Tongue (tissue), 3 donors: ENCODE measurements at places on chromosomes 12 and 14. TPM values are rescaled to one million over a fixed set of nuclear protein-coding genes. Genes with fewer than 3 reads are reported as not detected.

The CMA1 gene
- not detected for total RNA-seq

- DNase-seq, result no peak
These were observed 7.5 kb downstream of the PTPN6 start for GRCh38 chr12:6958609-6959057.

GRCh38 chr12:130288691-130289090 is 49.0 kb upstream of the PIWIL1 start:
- peak; percentile 69 for DNase-seq

The CD27 gene
- total RNA-seq, result 0.31 TPM

The NPAS3 gene
- total RNA-seq, result 4.4 TPM

GRCh38 chr12:66999141-66999540 is 270.0 kb upstream of the CAND1 start:
- DNase-seq, result no peak

The CLEC7A gene
- total RNA-seq, result 3.6 TPM

- no peak for DNase-seq
These were observed 153.9 kb downstream of the PIK3C2G start for GRCh38 chr12:18415227-18415626.

DNA sequence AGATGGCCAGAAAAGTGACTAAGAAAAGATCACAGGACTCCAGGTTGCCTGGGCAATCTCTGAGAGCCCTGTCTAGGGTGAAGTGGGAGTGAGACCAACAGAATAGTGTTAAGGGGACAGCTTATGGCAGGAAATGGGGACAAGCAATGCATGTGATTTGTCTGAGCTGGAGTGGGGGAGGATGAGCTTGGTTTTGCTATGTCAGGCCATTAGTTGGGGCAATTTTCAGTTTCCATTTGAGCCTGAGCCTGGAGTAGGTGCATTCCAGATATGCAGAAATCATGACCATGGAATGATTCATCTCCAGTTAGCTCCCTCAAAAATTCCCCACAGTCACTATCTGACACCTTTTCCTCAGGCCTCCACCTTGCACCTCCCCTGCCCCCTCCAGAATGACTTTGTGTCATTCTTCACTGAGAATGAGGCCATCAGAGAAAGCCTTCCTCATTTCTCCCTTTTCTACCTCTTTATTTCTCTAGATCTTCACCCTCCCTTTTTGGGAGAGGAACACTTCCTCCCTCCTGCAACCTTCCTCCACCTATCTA is 150.9 kb upstream of the PLEKHG7 start:
- no peak for DNase-seq

DNA sequence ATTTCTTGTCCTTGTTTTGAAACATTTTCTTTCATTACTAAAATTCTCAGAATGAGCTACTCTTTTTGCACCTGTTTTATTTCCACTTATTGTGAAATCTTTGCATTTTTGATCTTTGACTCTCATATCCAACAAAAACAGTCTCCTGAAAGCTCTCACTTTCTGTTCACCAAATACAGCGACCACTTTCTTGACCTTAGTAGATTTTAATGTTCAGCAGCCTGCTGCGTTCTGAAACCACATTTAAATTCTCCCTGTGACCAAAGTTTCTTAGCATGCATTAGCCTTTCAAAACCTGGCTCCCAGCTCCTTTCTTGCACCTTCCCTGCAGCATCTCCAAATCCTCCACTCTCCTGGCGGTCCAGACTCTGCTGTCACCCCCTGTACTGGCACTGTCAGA is 404.4 kb upstream of the PDE3A start:
- no peak for DNase-seq

The OASL gene
- 0.31 TPM for total RNA-seq

The MMP17 gene
- total RNA-seq, result 6.8 TPM

GRCh38 chr12:73308747-73309146 is 1036.6 kb downstream of the TRHDE start:
- no peak for DNase-seq

DNA sequence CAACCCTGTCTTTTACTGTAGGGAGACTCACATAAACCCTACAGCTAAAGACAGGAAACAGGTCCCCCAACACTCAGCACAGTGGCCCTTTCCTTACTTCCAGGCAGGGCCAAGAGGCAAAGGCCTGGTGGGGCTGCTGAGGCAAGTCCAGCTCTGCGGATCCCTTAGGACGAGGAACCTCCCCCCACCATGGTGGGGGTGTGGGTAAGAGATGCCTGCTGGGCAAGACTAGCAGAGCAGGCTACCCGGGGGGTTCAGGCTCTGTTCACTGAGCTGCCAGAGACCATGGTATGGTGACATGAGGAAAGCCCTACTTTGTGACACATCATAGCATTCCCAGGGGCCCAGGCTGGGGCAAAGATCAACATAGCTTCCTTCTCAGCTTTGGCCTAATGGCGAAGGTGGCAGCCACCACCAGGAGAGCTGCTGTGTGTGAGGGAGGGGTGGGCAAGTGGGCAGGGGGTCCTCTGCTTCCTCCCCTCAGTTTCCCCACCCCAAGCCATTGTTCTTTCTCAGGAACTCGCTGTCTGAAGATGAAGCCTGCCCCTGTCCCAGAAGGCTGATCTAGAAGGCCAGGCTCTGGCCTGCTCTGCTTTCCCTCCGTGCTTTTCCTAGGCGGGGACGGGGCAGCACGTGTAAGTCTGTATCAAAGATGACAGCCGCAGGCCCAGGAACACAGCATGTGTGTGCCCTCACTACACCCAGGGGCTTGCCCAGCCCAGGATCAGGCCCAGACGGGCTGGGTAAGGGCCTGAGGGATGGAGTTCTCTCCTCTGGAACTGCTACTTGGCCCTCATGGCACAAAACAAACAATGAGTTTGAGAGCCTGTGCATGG is 10.1 kb upstream of the TINF2 start:
- DNase-seq, result no peak

DNA sequence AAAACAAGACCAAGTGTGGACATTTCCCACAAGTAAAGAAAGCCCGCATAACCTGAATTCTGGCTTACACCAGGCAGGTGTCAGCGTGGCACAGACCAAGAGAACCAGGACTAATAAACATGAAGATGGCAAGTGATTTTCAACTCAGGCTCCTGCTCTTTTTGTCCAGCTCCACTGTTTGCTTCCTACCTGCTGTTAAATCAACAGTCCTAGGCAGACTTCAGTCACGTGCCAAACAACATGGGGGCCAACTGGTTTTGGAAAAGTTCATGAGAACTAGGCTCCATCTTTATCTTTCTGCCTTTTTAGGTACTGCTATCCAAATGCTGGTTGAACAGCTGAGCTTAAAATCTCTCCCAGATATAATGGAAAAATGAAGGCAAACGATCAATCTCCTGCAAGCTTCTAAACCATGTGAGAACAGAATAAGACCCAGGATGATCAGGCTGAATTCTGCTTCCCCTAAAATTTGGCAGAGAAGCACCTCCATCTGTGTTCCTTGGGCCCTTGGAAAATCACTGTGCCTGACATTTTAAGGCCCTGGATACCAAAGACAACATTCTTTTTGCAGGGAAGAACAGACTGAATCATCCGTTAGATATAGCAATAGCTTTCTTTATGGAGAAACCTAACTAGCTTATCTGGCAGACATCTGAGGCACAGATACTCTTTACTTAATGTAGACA is 215.6 kb upstream of the USP15 start:
- DNase-seq, result peak; percentile 12

The MMP19 gene
- 1.5 TPM for total RNA-seq

DNA sequence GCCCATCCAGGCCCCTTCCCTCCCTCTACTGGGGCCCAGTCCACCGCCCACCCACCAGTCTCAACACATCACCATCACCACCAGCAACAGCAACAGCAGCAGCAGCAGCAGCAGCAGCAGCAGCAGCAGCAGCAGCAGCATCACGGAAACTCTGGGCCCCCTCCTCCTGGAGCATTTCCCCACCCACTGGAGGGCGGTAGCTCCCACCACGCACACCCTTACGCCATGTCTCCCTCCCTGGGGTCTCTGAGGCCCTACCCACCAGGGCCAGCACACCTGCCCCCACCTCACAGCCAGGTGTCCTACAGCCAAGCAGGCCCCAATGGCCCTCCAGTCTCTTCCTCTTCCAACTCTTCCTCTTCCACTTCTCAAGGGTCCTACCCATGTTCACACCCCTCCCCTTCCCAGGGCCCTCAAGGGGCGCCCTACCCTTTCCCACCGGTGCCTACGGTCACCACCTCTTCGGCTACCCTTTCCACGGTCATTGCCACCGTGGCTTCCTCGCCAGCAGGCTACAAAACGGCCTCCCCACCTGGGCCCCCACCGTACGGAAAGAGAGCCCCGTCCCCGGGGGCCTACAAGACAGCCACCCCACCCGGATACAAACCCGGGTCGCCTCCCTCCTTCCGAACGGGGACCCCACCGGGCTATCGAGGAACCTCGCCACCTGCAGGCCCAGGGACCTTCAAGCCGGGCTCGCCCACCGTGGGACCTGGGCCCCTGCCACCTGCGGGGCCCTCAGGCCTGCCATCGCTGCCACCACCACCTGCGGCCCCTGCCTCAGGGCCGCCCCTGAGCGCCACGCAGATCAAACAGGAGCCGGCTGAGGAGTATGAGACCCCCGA is 6.8 kb upstream of the RNU7-1 start:
- no peak for DNase-seq

The DCTN2 gene
- total RNA-seq, result 140 TPM

- DNase-seq, result no peak
These were observed 28.4 kb downstream of the BCL2L14 start for GRCh38 chr12:12099102-12099501.

The TRHDE gene
- 1.8 TPM for total RNA-seq

- DNase-seq, result peak; percentile 58
These were observed 145.4 kb upstream of the ABCD2 start for GRCh38 chr12:39764944-39765560.

DNA sequence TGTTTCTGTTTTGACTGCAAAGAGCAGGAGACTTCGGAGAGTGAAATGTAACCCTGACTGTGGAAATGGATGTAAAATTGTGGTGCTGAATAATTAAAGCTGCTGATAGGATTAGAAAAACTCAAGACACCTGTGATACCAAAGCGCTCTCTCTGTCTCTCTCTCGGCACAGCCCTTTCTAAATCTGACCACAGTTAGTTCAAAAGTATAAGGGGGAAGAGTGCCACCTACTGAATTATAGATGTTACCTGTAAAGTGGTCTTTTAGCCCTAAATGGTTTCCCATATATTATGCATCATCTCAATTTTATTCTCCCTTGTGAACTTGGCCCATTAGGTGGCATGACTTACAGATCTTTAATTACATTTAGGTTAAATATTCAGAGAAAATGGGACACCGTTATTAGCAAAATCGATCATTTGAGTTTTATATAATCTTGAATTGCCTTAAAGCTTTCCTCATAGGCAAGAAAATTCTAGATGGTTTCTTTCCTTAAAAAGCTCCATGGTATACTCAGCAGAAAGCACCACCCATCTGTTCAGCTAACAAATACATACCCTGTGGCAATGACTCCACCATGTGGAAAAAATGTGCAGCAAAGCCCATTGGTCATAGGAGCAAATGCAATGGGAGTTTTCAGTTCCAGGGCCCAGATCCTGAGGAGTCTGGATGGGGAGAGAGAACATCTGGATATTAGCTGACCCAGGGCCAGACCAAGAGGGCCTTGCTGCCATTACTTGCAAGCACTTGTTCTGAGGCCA is 18.1 kb downstream of the RFC5 start:
- DNase-seq, result peak; percentile 47

The PMCH gene
- total RNA-seq, result not detected

The CLEC4A gene
- 1.9 TPM for total RNA-seq

DNA sequence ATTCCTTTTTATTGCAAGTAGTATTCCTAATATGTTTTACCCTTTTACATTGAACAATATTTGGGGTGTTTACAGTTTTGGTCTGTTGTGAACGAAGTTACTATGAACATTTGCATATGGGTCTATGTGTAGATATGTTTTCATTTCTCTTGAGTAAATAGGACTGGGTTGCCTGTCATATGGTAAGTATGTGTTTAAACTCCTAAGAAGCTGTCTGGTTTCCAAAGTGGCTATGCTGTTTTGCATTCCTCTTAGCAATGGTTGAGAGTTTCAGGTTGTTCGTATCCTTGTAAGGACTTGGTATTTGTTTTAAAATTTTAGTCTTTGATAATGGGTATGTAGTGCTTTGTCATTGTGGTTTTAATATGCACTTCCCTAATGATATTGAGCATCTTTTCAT is 6.3 kb downstream of the METAP2 start:
- no peak for DNase-seq

- no peak for DNase-seq
These were observed 121.9 kb downstream of the ADGRD1 start for GRCh38 chr12:131075611-131076010.

DNA sequence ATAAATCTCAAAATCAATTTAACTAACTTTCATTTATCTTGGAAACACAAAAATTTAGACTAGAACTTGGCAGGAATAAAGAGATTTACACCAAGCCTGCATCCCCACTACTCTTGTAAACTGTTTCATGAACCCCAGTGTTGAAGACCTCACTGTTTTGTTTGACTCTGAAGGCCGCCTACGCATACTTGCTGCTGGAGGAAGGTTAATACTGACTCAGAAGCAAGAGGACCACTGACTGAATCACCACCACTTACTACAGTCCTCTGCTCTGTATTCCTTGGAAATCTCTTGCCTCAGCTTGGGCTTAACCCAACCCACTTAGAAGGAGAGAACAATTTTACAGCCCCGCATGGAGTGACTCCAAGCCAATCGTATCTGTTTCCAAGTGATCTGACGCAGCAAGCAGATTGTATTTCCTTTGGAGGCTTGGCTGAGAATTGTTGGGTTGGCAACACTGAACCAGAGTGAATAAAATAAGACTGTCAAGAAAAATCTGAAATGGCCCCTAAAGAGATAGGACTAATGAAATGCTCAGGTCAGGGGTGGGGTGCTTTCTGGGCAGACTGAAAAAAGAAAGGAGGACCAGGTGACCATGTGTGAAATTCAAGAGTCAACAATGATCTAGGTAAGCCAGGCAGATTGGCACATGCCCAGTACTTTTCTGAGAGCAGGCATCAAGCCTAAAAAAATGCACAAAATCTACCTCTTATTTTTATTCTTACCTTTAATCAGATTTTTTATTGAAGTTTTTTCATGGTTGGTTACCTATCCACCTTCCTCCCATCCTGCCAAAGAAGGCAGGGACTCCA is 248.6 kb downstream of the ZFP36L1 start:
- peak; percentile 78 for DNase-seq
